ENCODE measurements at places on chromosomes 1 and 21. TPM values are rescaled to one million over a fixed set of nuclear protein-coding genes. Genes with fewer than 3 reads are reported as not detected.

Gene ERICH3
- 0.03 TPM for total RNA-seq

Gene OR10Z1
- not detected for total RNA-seq

Gene TNFAIP8L2
- 38.8 TPM for total RNA-seq

Gene C1orf226
- 0.12 TPM for total RNA-seq

GRCh38 chr1:224533517-224533916, 82.6 kb upstream of the CNIH3 start:
- DNase-seq = no peak

- DNase-seq = peak; percentile 39
Observed at GRCh38 chr1:13813398-13814012, 113.5 kb downstream of the PRDM2 start.

GRCh38 chr1:25608488-25609178, 8.0 kb upstream of the MAN1C1 start:
- peak; percentile 86 for DNase-seq

DNA sequence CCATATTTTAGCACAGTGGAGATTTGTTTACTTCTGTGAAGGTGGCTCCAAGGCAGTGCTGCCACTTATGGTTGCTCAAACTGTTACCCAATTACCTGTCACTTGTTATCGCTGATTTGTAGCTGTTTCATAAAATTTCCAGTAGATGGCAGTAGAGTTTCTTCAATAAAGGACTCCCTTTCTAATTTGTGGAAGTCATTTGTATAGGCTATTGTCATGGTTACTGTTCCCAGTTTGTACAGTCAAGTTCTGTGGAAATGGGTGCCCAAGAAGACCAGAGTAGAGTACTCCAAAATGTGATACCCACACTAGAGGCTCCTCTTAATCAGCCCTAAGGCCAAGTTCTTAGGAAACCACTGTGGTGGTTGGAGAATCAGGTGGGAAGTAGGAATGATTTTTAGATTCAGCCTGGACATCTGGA, 186.1 kb downstream of the CLEC20A start:
- no peak for DNase-seq

DNA sequence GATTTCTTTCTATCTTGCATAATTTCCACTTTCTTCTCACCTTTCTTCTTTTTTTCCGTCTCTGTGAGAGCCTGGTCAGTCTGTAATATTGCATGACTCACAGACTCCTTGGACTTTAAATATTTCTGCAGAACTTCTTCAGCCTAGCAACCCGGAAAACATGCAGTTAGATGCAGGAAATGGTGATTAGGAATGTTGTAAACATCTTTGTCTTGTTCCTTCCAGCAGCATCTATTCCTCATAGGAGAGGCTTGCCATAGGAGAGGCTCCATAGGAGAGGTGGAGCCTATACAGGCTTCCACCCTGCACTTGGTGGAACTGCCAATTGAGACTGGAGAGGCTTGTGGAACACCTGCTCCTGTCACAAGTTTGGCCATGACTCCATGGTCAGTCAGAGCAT, 10.0 kb downstream of the GBP5 start:
- no peak for DNase-seq

- no peak for DNase-seq
Observed at GRCh38 chr1:92085727-92086126, 5.6 kb downstream of the BTBD8 start.
